ENCODE measurements at places on chromosomes 3 and 15.

DNA sequence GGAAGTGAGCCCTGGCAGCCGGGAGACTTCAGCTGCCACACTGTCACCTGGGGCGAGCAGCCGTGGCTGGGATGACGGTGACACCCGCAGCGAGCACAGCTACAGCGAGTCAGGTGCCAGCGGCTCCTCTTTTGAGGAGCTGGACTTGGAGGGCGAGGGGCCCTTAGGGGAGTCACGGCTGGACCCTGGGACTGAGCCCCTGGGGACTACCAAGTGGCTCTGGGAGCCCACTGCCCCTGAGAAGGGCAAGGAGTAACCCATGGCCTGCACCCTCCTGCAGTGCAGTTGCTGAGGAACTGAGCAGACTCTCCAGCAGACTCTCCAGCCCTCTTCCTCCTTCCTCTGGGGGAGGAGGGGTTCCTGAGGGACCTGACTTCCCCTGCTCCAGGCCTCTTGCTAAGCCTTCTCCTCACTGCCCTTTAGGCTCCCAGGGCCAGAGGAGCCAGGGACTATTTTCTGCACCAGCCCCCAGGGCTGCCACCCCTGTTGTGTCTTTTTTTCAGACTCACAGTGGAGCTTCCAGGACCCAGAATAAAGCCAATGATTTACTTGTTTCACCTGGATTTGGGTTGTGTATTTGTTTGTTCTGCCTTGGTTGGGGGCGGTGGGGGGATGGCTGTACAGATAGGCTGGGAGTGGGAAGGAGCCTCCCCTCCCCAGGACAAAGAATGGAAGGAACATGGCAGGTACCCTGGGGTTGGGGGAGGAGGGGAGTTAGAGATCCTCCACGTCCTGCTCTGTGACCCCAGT is 2.9 kb upstream of the GRM2 start:
- DNase-seq = no peak

DNA sequence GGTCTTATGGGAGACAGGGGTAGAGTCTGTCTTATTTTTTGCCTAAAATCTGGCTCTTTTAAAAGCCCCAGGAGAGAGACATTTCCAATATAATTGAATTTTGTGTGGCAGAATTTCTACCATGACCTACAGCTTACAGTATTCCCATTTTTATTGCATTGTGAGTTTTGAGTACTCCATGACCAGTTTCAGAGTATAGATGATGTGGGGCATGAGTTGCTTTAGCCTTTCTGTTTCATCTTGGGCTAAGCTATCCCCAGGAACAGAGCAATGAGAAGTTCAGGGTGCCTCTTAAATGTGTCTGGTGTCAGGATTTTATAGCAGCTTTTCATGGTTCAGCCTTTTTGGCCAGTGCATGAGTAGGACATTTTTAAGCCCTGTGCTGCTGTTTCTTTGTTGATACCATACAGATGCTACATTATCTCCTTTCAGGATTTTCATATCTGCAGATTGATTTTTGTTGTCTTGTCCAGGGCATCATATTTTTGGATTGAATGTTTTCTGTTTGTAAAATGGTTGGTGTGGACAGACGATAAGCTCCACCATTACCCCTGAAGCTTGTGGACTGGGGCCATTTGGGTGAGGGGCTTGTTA is 3.5 kb downstream of the ABHD2 start:
- DNase-seq = no peak

GRCh38 chr15:37291920-37292319 is 191.6 kb upstream of the MEIS2 start:
- no peak for DNase-seq

DNA sequence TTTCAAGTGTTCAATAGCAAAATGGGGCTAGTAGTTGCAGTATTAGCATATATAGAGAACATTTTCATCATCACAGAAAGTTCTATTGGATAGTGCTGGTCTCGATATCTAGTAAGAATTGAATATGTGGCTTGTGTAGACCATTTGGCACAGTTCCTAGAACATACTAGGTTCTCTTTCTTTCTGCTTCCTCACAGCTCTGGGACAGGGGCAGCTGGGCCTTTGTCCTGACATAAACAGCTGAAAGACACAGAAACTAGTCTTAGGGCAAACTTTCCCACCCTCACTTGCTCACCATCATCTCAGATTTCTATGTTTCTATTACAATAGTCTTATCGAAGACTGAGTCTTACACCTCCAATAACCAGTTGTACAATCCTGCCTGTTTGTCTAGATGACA is 63.7 kb upstream of the DLG1 start:
- no peak for DNase-seq

DNA sequence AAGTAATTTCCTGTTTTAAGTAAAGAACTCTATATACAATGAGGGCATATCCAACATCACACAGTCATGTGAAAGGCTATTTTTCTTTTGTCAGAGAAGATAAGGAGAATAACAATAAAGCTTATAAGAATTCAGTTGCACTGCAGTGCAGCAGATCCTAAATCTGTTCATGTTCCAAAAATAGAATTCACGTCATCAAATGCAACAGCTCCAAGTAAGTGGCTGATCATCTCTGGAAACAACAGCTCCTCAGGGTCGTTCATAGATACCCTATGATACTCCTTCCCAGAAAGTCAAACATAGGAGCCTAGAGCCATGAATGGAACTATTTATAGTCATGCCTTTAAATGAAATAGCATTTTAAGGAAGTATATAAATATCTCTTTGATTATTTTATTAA is 100.2 kb downstream of the FMN1 start:
- peak; percentile 23 for DNase-seq

GRCh38 chr3:58173669-58174398 is 36.9 kb downstream of the DNASE1L3 start:
- no peak for DNase-seq

DNA sequence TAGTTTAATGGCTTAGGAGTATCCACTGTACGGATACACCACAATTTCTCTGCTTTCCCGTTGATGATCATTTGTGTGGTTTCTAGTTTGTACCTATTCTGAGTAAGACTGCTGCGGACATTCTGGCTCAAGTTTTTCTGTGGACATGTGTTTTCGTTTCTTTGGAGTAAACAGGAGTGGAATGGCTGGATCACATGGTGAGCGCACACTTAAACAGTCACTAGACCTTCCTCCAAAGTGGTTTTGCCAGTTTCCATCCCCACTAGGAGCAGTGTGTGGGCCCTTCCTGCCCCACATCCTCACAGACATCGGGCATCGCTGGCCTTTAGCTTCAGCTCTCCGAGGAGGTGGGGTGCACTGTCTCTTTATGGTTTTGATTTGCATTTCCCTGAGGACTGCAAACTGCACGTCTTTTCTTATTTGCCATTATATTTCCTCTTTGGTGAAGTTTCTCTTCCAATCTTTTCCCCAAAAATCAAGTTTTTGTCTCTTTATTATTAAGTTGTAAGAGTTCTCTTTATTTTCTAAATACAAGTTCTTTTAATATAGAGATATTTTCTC is 94.1 kb downstream of the VGLL4 start:
- DNase-seq = no peak

DNA sequence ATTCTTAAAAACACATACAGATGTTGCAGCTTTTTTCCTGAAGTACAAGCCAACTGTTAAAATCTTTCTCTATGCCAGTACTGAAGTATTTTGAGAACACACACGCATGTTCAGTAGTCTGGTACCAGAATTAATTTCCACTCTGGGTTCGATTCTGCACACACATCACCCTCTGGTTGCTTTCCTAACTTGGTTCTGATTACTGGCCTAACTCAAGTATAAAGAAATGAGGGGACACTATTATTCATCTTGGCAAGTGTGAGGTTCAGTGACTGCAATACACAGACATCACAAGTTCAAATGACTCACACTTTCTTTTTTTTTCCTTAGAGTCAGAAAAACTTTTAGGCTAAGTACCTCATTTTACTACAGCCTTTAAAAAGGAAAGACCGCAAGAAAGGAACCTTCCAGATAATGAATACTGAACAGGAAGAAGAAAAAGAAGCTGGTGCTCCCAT is 37.4 kb upstream of the LDHAL6B start:
- peak; percentile 85 for DNase-seq

- no peak for DNase-seq
These were observed 354.3 kb upstream of the TRIM42 start for GRCh38 chr3:140323561-140323960.

DNA sequence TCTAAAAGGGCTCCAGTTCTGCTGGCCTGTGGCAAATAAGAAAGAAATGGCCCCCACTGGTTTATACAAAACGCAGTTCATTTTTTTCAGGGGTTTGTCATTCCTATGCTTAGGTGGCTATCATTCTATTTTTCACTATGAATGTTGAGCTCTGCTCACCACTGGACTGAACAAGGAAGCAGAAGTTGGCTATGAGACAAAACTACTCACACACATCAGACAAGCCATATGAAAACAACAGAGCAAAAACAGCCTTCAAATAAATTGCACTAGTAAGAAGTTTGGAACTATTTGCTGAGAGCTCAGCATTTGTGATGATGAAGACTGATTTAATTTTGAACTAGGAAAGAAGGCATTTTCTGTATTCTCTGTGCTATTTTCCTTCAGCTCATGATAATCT is 328.5 kb downstream of the MECOM start:
- DNase-seq = no peak

DNA sequence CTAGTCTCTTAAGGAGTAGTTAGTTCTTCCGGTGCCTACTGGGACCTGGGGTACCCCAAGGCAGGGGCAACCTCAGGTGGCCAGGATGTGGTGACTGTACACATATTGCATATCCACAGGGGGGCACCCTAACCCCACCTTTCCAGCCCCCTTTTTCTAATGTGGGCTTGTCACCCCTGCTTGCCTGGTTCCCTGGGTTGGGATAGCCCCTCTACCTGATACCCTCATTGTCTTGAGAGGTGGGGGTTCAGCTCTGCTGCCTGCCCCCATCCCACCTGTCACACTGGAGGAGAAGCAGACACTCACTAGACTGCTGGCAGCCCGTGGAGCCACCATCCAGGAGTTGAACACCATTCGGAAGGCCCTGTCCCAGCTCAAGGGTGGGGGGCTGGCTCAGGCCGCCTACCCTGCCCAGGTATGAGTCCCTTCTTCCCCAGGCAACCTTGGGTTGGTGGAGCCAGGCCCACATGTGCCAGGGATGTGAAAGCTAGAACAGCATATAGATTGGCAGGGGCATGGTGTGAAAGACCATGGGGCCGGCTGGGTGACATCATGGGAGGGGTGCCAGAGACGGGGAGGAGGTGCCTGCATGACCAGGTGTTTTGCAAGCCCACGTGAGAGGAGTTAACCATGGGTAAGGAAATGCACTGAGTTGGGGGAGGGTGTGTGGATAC is 4.0 kb downstream of the GLYCTK start:
- no peak for DNase-seq

- DNase-seq = no peak
These were observed 57.8 kb downstream of the CCNL1 start for GRCh38 chr3:157102098-157102497.

- DNase-seq = peak; percentile 13
These were observed 160.9 kb downstream of the TBC1D5 start for GRCh38 chr3:17581421-17582080.

DNA sequence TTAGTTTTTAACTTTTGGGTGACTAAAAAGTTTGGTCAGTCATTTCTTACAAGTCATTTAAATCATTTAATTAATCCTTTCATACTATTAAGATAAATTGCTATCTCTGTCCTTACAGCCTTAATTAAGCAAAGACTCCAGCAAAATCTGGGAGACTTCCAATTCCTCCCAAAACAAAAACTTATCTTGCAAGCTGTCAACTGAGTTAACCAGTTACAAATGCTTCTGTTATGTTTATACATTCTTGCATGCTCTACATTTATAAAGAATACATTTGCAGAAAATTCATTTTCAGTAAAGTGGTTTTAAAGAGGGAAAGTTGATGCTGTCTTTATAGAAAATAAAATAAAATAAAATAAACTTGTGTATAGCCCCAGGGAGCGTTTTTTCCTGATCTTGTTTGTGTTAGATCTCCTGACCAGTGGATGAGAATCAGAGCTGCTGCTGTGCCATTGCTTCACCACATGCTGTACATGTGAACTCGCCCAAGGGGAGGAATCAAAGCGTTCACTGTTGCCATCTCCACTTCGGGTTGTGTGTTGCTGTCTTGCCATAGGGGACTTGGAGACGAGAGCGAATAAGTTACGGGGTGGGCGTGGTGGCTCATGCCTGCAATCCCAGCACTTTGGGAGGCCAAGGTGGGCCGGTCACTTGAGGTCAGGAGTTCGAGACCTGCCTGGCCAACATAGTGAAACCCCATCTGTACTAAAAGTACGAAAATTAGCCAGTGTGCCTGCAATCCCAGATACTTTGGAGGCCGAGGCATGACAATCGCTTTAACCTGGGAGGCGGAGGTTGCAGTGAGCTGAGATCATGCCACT is 5.5 kb downstream of the CCR4 start:
- no peak for DNase-seq

- no peak for DNase-seq
These were observed 73.1 kb downstream of the ABTB1 start for GRCh38 chr3:127745656-127746399.

DNA sequence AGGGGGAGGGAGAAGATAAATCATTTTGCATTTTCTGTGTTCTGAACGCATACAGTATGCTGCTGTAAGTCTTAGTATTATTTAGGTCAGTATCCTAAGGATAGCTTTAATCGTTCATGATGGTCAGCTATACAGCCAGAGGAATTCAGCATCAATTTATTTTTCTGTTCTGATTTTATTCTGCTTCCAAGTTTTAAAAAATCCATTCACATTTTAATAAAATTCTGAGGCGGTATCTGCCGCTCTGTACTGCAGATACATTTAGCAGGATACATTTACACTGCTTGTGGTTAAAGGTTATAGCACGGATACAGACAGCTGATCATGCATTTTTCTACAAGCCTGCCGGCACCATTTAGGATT is 17.8 kb downstream of the ZBTB38 start:
- DNase-seq = no peak

DNA sequence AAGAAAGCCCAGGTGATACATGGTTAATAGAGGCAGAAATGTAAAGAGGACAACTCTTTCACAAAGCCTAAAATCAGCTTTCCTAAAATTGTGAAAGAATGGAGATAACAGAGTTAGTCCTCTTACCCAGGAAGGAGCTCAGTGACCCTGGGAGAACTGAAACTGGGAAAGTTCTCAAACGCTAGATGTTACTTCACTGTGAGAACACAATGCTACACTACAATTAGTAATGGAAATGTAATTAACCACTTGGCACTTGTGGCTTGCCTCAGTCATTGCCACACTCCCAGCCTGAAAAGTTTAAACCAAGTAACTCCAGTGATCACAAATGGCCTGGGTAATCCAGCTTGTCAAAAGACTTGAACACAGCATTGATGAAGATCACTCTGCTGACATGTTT is 102.7 kb upstream of the FGF7 start:
- DNase-seq = no peak

DNA sequence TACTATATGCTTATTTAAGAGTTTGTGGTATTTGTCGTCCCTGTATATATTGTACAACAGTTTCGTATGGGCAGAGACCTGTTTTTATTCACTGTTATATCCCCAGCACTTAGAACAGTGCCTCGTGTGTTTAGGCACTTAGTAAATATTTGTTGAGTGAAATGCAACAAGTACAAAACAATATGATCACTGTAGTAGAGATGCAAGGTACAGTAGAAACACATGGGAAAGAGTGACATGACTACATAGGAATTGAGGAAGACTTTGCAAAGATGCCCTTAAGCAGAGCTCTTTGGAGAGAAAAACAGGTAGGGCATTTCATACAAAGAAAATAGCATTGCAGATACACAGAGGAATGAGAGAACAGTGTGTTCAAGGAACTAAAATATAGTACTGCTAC is 18.3 kb downstream of the RASA2 start:
- no peak for DNase-seq
